Neural crest cell (in vitro differentiated cells): ENCODE measurements at places on chromosomes 5 and 9.

- peak; percentile 13 for DNase-seq
Measured at GRCh38 chr5:115098041-115098702, 71.5 kb downstream of the TRIM36 start.

- DNase-seq: no peak
Measured at GRCh38 chr9:93071464-93071863, 13.0 kb downstream of the SUSD3 start.

DNA sequence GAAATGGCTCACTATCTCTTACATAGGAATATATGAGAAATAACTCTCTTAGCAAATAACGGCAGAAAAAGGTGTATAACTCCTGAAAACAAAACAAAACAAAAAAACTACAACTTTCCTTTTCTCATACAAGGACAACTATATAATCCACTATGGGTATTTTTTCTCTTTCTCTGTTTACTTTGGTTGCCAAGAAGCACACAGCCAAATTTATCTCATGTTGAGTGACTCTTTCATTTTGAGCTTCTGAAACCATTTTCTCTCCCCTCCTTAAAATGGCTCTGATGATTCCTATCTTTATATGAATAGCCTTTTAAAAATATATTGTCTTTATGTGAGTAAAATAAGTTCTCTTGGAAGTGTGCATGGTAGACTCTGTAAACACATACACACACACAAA lies 128.7 kb downstream of the TRIM32 start:
- no peak for DNase-seq

- no peak for DNase-seq
Measured at GRCh38 chr9:94872891-94873511, 146.5 kb downstream of the AOPEP start.

- DNase-seq: no peak
Measured at GRCh38 chr9:6024035-6024554, 8.7 kb upstream of the RANBP6 start.

GRCh38 chr9:100714372-100715099 lies 136.7 kb downstream of the CAVIN4 start:
- peak; percentile 89 for DNase-seq

- DNase-seq: no peak
Measured at GRCh38 chr9:125593581-125594222, 113.3 kb downstream of the MAPKAP1 start.

GRCh38 chr9:20872340-20872977 lies 159.0 kb downstream of the HACD4 start:
- DNase-seq: no peak

GRCh38 chr5:151795426-151795825 lies 23.7 kb downstream of the G3BP1 start:
- DNase-seq: no peak

DNA sequence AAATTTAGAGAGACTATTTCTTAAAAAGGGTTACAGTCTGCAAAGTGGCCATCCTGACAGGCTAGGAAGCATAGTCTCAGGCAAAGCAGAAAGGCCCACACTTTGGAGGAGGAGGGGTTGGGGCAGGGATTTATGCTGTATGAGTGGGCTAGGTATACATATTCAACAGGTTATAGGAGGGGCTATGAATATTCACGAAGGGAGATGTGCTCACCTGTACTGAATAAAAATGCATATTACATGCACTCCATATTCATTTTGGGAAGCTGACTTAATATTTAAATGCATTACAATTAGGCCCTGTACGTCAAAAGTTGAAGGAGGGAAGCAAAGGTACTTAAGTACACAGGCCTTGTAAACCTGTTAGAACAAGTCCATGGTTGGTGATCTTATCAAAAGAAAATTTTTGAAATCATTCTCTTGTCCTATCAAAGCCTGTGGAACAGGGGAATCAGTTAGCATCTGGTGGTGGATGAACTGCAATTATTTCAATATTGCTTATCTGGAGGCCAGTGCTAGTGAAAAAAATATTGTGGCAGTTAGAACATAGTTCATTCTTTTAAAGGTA lies 1.6 kb downstream of the CENPP start:
- DNase-seq: no peak

GRCh38 chr5:157113002-157113401 lies 4.2 kb upstream of the HAVCR2 start:
- no peak for DNase-seq

DNA sequence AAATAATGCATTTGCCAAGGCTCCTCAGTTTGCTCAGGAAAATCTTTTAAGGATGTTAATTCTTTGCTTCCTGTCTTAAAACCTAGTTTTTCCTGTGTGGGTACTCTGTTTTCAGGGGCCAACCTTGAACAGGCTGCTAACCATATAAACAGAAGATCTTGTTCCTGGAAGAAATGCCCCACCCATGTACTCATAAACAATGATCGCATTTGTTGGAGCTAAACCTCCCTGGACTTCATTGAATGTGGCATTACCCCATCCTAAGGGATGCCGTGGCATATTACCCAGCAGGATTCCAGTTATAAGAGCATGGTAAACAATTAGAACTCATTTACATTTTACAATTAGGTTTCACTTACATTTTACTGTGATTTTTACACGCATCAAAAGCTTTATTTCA lies 436.0 kb downstream of the ZNF608 start:
- no peak for DNase-seq

DNA sequence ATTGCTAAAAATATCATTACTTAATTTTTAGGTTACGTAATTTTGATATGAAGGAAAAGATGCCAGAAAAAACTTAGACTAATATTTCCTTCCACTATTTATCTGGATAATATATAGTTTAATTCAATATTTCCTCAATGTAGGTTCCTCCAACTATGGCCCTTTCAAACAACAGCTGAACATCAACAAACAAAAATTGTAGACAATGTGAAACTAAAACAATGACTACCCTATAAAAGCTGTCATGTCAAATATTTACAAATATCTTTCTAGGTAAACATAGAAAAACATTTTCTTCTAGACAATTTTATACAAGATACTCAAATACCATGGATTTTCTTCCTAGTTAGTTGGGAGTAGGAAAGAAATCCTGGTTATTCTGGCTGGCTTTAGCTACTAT lies 16.9 kb downstream of the ELOVL7 start:
- DNase-seq: no peak

DNA sequence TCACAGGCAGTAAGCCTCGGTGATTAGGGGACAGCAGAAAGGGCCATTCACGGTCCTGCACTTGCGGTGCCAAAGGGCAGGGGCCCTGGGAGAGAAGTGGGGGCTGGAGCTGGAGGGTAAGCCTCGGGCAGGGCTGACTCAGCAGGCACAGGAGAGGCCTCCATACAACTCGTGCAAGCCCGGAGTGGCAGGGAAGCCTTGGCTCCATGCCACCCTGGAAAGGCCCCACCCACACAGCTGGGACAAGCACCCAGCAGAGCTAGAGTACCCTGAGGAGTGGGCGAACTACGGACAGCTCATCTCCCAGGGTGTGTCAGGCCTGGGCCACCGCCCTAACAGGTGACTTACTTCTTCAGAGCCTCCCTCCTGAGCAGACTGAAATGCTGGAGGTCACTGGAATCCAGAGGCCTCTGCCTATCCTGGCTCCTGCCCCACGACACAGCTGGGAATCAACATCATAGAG lies 5.6 kb upstream of the CAMK2A start:
- DNase-seq: no peak

DNA sequence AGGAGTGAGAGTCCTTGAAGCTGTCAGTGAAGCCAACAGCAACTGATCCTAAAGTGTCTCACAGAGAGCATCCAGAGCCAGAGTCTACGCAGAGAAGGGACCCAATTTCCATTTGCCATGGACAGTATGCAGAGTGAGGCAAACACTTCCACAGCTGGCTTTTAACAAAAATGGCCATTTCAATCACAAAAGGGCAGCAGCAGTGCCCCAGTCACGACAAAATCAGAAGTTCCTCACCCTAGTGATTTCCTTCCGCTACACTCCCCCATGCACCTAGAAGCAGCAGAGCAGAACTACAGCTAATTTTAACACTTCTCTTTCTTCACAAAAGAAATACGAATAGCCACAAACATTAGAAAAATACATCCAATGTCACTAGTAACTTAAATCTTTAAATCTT lies 27.9 kb downstream of the FBXW11 start:
- no peak for DNase-seq

- no peak for DNase-seq
Measured at GRCh38 chr9:128910906-128911305, 9.9 kb upstream of the PHYHD1 start.

DNA sequence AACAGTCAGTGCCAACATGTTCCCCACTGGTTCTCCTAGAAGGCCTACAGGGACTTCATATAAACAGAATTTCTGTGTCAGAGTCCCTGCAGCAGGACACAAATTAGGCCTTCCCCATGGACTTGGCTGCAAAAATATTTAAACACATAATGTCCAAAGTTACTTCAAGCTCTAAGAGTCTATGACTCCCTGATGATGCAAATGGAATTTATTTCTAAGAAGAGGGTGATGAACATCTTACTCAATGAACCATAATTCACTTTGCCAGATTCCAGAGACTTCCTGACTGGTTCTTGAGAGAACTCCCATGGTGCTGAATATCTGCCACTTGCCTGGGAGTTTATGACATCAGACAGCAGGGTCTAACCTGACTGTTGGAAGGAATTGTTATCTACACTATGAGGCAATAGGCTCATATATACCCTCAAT lies 32.7 kb upstream of the ADRA1B start:
- DNase-seq: no peak

GRCh38 chr9:115517335-115518075 lies 399.5 kb upstream of the TNC start:
- DNase-seq: no peak

DNA sequence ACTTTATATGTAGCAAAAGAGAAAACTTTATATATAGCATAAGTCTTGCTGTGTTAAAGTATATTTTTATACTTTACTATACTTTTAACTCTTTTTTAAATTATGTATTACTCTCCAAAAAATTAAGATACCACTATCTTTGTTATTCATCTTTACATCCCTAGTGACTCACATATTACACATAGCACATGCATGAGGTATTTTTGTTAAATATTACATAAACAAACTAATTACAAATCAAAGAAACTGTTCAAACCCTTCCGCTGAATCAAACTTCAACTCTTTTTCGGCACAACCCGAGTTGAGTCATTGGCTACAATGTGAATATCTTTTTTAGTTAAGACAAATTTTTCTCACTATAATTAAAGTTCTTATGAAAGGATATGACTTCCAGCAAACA lies 32.1 kb downstream of the NADK2 start:
- no peak for DNase-seq

DNA sequence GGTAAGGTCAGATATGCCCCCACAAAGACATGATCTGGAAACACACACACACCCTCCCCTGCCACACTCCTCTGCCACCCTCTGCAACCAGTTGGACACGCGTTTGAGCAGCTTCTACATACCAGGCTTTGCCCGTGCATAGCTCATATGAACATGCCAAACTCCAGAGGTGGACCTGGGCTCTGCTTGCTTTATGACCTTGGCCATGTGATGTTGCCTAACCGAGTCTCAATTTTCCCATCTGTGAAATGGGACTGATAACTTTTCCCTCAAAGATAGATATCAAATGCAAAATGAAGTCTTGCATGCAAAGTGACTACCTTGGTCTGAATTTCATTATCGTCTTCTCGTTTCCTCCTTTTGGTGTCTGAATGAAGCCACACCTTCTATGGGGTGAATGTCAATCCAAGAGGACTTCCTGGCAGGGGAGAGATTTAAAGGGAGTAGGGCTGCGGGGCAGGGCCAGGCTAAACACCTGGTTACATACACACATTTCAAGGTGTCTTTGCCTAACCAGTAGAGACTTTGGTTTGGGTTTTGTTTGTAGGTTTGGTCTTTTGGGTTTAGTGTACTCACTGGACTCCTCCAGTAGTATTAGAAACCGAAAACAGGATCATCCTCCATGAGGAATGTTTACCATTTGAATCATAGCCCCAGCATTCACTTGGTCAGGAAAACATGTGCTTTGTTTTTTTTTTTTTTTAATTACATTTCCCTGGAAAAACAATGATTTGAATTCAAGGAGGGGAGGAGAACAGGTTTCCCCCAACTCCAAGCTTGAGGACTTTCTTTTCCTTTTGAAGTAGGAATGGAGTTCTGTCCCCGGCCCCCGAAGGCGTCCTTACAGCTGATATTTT lies 63.2 kb downstream of the COL27A1 start:
- no peak for DNase-seq

DNA sequence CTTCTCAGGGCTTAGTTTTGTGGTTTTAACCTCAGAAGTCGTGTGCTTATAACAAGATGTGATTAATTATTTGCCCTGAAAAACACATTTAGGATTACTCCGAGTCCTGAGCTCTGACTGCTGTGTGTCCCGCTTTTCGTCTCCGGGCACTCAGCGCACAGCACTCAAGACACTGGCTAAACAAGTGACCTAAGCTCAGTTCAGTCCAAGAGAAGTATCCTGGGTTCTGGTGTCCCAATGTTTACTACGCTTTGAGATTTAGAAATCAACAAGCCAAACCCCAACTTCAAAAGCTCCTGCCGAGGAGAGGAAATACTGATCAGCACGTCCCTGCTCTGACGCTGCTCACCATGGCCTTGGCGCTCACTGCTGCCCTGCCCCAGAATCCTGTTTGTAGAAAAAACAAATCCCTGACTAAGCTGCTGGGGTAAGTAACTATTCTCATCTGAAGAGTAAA lies 53.2 kb downstream of the IPPK start:
- DNase-seq: no peak
